ENCODE measurements at places on chromosomes 12 and 14. TPM values are rescaled to one million over a fixed set of nuclear protein-coding genes. Genes with fewer than 3 reads are reported as not detected.
A peak's percentile ranks its signal among the peaks of the same experiment; 100 is the strongest.

DNA sequence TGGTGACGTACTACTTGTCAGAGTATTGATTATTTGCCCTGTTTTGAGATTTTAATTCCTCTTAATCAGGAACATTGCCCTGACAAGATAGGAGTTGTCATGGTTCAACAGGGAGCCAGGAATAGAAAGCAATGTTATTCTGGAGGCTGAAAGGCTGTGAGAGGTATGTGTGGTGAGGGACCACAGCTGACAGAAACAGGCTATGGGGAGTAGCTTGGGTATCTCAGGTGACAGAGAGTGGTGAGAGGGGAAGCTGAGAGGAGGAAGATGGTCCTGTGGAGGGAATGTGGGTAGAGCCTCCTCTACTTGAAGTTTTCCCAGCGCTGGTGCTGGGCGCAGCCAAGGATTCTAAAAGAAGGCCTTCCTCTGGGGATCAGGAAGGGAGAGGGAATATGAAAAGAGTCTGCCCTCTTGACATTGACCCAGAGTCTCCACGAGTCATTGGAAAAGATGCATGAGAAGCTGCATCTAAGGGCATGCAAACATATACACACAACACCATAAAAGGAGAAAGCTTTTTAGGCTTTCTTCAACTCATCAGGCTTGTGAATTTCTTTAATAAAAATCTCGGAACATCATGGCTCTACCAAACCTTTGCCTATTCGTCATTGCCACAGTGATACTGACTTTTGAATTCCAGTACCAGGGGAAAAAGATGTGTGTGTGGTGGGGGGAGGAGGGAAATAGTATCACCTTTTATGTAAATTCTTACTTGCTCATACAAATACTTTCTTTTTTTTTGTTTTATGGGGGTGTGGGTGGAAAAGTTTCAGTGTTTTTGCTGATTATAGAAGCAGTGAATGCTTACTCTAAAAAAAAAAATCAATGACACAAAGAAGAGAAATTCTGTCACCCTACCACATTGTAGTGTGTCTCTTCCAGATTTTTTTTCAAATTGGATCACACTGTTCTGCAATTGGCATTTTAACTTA lies 39.9 kb upstream of the DHRS7 start:
- peak; percentile 11 for DNase-seq

- DNase-seq: no peak
Measured at GRCh38 chr14:72154645-72155378, 222.6 kb downstream of the RGS6 start.

The NRIP2 gene
- not detected for total RNA-seq

- peak; percentile 16 for DNase-seq
Measured at GRCh38 chr14:92633274-92633616, 115.2 kb downstream of the LGMN start.

The KRT82 gene
- total RNA-seq: not detected
